ENCODE measurements at places on chromosomes 12 and 14.

GRCh38 chr12:99282624-99283023 is 364.9 kb upstream of the GARIN6 start:
- DNase-seq = no peak

- DNase-seq = no peak
Measured at GRCh38 chr14:75310295-75311111, 31.9 kb downstream of the FOS start.

- peak; percentile 57 for DNase-seq
Measured at GRCh38 chr12:52951640-52952039, 2.7 kb downstream of the KRT18 start.

- DNase-seq = no peak
Measured at GRCh38 chr12:113467502-113468364, 3.9 kb downstream of the LHX5 start.

DNA sequence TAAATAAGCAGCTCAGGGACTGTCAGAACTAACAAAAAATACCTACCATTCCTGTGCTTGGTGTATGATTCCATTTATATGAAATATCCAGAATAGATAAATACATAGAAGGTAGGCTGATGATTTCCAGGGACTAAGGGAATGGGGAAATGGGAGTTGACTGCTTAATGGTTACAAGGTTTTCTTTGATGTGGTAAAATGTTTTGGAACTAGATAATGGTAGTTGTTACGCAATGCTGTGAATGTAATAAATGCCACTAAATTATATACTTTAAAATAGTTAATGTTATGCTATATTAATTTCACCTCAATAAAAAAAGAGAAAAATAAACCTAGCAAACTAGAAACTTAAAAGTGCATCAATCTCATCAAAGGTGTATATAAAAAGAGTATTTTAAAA is 41.1 kb downstream of the CEP83 start:
- DNase-seq = no peak

DNA sequence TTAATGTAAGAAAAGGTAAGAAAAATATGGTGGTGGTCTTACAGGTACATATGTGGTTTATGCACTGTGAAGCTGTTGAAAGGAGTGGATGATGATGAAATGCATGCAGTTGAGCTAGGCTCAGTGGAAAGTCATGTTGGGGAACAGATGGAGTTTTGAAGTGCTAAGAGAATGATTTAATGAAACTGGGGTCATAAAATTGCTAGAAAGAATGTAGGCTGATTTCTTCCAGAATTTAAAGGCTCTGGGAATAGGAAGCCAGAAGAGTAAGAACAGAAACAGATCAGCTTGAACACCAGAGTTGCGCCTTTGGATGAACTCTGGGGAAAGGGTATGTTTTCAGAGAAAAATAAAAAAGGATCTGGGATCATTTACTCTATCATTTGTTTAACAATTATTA is 146.5 kb downstream of the MON2 start:
- DNase-seq = no peak

GRCh38 chr14:98185036-98185435 is 1087.0 kb downstream of the BCL11B start:
- no peak for DNase-seq

GRCh38 chr12:77387671-77388070 is 322.3 kb upstream of the E2F7 start:
- no peak for DNase-seq

GRCh38 chr12:114499338-114499737 is 93.4 kb upstream of the TBX5 start:
- DNase-seq = no peak

DNA sequence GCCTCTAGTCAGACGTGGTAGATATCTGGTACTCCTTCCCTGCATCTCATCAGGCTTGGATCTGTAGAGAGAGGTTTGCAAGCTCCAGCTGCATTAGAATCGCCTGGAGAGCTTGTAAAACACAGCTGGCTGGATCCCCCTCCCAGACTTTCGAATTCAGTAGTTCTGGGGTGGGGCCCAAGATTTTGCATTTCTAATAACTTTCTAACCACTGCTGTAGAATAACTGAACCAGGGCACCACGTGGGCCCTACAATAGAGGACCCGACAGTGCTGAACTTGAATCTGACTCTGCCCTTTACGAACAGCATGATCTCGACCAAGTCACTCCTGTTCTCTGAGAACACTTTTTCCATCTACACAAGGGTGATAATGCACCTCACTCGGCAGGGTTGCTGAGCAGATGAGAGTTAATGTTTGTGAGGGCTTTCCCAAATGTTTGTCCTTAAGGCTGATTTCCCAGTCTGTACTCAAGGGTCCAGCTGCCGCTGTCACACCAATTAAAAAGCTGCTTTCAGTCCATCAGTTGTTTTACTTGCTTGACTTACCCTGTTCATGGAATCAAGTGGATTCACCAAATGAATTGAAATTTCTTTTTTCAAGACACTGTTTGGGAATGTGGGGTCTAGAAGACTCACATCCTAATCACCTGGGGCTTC is 86.6 kb upstream of the SLC24A4 start:
- DNase-seq = no peak

DNA sequence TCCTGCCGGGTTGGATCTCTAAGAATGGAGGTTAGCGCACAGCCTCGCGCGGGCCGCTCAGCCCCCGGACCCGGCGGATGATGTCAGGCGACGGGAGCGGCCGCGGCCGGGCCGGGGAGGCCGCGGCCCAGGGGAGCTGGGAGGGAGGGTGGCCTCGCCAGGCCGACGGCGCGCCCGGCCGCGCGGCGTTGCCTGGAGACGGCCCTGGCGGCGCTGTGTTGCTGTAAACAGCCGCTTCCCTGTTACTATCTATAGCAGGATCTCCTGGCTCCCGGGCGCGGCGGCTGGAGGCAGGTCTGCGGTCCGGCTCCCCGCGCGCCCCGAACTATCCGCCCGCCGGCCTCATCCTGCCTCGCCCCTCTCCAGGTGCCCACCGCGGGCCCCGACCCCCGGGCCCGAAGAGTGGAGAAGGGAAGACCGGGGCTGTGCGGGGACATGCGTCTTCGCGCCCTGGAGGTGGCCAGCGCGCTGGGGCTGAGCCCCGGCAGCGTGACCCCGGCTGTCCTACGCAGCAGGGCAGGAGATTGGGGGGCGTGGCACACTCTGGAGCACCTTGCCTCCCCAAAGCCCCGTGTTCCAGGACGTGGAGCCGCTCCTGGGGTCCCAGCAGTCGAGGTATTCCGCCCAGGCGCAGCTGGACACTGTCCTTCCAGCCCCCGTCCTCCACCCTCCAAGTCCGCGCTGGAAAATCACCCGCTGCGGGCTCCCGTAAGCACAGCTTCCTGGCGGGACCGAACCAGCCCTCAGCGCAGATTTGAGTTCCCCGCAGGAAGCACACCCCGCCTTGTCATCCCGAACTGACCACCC is 1.4 kb upstream of the FOS start:
- peak; percentile 88 for DNase-seq

Measured in HT-29 (cell line).